ENCODE measurements at places on chromosomes 3 and 15.

GRCh38 chr3:183577346-183577745, 21.8 kb upstream of the KLHL6 start:
- no peak for DNase-seq

DNA sequence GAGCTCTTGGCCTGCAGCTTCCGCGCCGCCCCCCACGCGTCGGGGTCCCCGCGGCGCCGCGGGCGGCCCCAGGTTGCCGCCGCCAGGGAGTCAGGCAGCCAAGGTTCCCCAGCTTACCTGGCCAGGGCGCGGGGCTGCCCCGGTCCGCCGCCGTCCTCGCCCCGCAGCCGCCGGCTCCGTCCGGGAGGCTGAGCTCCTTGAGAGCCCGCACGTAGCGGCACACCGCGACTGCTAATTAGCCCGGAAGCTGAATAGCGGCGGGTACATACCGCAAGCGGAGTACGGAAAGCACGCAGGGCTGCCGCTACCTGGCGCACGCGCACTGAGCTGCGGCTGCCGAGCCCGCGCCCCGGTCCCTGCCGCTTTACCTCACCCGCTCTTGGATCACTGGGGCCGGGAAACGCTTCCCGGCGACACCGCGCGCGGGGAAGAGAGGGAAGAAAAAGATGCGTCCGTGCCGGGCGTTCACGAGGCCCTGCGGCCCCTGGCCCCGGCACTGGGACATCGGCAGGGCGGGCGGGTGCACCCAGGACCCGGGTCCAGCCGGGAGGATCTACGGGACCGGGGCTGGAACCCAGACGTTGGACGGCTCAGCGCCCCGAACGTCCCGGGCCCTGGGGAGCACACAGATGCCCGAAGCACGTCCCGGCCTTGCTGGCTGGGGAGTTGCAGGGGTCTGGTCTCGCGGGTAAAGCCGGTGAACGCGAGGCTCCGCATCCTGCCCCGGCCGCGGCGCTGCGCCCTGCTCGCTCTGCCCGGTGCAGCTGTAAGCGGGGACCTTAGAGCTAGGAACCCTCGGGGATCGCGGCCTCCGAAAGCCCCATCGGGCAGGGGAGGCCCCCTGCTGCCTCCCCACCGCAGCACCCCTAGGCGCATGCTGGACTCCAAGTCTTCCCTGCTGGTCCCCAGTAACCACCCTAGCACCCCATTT, at the start of gene GOLGA8B:
TSS of gene GOLGA8B (minus strand) at position 253 of the 931 bp plus-strand sequence. CDS start 47,739 bp downstream, outside the sequence.
- DNase-seq, result peak; percentile 57

DNA sequence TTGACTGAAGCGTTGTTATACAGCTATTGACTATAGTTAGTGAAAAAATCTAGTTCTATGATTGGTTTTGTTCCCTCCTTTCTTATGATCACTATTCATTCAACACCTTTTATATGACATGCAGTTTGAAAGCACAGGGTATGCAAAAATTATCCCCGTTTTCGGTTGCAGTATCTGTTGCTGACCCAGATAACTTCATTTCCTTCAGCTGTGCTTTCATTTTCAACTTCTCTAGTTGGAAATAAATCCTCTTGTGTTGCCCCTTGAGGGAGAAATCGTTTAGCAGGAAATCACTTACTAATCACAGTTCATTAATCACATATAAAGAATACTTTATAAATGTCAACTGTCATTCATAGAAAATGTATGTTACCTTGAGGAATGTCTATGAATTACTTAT, 55.1 kb downstream of the MBNL1 start:
- no peak for DNase-seq

GRCh38 chr3:77931255-77932009, 891.5 kb downstream of the ROBO2 start:
- peak; percentile 18 for DNase-seq

- no peak for DNase-seq
Observed at GRCh38 chr3:44066806-44067205, 174.9 kb upstream of the TOPAZ1 start.

- no peak for DNase-seq
Observed at GRCh38 chr3:110758208-110758607, 313.4 kb upstream of the NECTIN3 start.

- DNase-seq, result no peak
Observed at GRCh38 chr15:100849855-100850218, 29.8 kb upstream of the ALDH1A3 start.

GRCh38 chr3:108661699-108662098, 72.2 kb downstream of the DZIP3 start:
- no peak for DNase-seq

DNA sequence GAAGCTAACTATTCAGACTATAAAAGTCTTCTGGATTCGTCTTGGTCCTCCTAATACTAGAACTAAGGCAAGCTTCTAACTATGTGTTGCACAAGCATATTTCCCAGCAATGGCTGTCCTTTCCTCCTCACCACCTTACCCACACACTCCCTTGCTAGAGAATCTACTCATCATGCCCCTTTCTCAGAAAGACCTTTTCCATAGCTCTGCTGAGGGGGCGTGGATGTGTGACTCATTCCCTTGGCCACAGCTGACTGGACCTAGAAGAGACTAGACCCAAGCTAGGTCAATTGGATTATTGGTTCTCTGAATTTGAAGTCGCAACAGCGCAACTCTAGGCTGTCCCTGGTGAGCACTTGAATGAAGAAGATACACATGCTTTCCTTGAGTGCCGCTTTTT, 47.1 kb downstream of the ERC2 start:
- no peak for DNase-seq

DNA sequence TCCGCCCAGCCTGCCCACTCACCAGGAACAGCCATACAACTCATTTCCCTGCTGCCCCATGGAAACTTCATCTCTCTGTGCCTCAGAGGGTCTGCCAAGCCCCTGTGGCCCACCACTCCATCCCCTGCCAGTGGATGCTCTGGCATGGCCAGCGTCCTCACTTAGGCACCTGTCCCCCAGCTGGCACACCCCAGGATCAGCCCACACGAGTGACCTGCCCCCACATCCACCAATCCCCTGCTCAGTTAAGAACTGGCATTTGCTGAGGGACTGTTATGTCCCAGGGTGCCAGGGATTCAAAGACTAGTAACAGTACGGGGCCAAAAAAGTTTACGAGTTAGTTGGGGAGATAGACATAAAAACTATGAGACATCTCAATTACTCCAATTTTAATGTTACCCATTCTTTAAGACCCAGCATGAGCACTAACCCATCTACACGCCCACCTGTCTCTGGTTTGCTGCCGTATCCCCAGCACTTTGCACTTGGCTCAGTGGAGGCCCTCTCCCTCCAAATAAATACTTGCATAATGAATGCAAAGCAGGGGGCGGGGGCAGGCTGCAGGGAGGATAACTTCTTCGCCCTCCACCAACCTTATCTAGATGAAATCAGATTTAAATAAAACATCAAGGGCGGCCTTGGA, 11.6 kb upstream of the BAHD1 start:
- DNase-seq, result peak; percentile 32

GRCh38 chr15:36029606-36030210, 483.7 kb upstream of the DPH6 start:
- DNase-seq, result no peak

GRCh38 chr15:85494048-85494777, 113.8 kb downstream of the AKAP13 start:
- peak; percentile 35 for DNase-seq

DNA sequence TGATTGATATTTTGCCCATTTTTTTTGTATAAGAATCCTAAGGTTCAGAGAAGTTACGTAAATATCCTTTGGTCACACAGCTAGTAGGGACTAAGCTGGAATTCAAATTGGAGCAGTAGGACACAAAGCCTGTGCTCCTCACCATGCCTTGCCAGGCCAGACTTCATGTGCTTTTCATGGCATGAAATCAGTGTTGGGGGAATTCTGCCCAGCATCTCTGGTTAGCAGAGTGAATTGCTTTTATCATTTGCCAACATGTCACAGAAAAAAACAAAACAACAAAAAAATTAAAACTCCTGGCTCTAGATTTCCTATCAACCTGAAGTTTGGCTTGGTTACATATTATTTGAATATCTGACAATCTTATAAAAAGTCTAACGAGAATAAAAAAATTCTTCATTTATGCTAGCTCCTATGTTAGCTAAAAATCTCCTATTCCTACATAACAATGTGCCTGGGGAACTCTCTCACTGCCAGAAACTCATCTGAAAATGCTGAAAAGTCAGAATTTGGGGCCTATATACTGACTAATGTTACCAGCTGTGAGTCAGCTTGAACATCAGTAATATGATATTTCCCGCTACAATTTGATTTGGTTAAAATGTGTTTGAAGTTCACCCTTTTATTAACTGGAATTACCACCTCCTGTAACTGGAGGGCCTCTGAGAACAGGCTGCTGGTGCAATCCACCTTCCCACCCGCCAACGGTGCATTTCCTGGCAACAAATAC, 141.7 kb downstream of the TIGIT start:
- no peak for DNase-seq

GRCh38 chr3:53501178-53501577, 6.8 kb downstream of the CACNA1D start:
- DNase-seq, result no peak

- no peak for DNase-seq
Observed at GRCh38 chr3:97350971-97351370, 413.6 kb upstream of the ARL6 start.

GRCh38 chr15:33201491-33202231, 7.1 kb upstream of the FMN1 start:
- DNase-seq, result peak; percentile 60

DNA sequence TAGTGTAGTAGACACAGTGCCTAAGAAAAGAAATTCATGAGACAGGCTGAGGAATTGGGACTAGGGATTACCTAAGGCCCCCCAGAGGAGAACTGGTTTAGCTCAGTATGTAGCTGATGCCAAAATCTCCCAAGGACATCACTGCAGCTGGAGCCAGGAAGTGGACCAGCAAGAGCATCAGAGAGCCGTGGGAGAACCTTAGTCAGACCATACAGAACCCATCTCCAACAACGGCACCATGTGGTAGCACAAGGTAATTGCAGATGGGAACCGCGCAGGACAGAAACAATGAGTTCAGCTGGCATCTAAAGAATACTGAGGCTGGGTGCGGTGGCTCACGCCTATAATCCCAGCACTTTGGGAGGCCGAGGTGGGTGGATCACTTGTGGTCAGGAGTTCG, 81.7 kb downstream of the WNT5A start:
- peak; percentile 5 for DNase-seq

- DNase-seq, result no peak
Observed at GRCh38 chr3:127103080-127103479, 89.9 kb upstream of the PRR23E start.

- no peak for DNase-seq
Observed at GRCh38 chr15:95565690-95566089, 764.8 kb upstream of the NR2F2 start.

DNA sequence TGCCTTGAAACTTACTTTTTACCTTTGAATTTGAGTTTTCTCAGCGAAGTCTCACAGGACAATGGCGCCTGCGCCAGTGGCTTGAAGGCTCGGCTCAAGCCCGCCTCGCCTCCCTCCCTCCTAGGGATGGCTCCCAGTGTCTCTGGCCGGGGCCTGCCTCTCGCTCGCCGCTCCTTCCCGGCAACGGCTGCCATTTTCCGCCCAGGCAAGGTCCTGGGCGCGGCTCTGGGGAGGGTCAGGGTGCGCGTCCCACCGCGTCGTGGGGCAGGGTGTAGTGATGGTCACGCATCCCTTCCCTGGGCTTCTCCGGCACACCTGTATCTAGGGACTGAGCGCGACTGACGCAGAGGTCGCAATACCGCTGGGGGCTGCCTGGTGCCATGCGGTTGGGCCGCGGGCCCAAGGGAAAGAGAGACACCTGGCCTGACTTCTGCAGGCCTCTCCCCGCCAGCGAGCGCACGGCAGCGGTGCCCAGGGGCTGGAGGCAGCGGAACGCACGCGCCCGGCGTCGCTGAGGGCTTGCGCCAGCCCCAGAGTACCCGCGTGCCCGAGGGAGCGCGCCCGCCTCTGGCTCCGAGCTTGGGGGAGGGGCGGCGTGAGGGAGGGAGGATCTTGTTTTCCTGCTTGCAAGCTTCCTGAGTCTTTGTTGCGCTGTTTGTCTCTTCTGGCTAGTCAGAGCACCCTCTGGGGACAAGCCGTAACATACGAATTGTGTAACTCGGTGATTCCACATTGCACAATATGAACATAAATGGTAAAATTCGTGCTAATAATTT, 20.7 kb upstream of the FEM1B start:
- peak; percentile 72 for DNase-seq

GRCh38 chr15:76460871-76461270, 124.3 kb downstream of the ISL2 start:
- DNase-seq, result no peak

GRCh38 chr15:29377161-29377560, 107.5 kb upstream of the NSMCE3 start:
- no peak for DNase-seq

- DNase-seq, result no peak
Observed at GRCh38 chr3:150371741-150372254, 36.3 kb upstream of the TSC22D2 start.

- DNase-seq, result no peak
Observed at GRCh38 chr3:56787258-56787775, 14.4 kb downstream of the ARHGEF3 start.

- no peak for DNase-seq
Observed at GRCh38 chr15:48966595-48967301, 3.0 kb upstream of the SHC4 start.

- no peak for DNase-seq
Observed at GRCh38 chr15:87570206-87570605, 686.3 kb downstream of the NTRK3 start.

DNA sequence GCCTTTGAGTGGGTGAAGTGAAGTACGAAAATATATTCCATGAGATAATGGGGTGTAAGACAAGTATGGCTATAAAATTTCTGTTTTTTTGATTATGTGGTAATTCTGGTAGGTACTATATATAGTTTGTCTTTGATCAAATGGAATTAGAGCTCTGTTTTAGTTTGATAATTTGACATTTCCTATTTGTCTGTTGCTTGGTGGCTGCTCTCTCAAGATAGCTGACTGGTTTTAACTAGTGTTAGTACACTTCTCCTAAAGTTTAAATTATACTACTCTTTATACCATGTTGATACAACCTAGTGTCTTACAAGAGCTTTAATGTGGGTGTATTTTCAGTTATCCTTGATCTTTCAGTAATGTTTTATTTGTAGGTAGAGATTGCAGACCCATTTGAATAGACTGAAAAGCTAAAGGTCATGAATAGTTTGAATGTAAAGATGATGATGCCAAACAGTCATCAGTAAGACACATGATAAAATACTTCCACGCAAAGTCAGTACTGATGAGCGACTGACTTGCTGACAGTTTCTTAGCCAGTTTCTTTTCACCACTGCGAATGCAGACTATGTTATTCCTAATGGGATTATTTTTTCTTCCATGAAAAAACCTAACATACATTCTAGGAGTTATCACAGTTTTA, 15.2 kb downstream of the SACM1L start:
- DNase-seq, result no peak

- DNase-seq, result no peak
Observed at GRCh38 chr3:32009101-32009500, 27.6 kb downstream of the ZNF860 start.

GRCh38 chr15:72307026-72307425, 12.9 kb downstream of the CELF6 start:
- DNase-seq, result no peak

GRCh38 chr3:61664105-61664482, 102.7 kb downstream of the PTPRG start:
- no peak for DNase-seq

All from NCI-H526 treated with DMSO at 0.1 percent for 48 hours (cell line).